ENCODE measurements at places on chromosomes 16 and 17.

DNA sequence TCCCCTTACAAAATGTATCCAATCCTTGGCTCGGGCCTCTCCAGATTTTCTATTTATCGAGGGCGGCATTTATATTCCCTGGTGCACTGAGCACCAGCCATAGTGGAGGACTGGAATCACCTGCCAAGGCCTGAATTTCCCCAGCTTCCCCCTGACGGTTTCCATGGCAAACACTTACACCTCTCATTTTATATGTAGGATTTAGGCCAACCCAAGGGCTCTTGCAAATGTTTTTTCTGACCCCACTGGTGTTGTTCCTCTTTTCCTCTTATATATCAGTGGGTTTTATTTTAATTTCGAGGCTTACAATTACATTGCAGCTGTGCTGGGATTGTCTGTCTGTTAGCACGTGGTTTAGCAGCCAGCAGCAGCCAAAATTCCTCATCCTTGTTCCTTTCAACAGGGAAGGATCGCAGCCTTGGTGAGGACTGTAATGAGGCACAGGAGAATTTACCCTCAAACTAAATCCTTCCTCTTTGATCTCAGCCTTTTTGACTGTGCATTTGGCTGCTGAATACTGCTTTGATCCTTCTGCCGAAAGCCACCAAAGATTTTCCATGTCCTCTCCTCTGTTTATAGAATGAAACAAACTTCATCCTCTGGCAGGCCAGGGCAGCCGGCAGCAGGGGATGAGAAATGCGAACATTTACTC is 26.5 kb upstream of the CES5A start:
- no peak for DNase-seq

- peak; percentile 23 for DNase-seq
These were observed at the start of gene SETD6 for GRCh38 chr16:58515125-58515870. Gene SETD6, plus strand, starts transcription at chr16:58515517. Its CDS starts 21 bp downstream, at chr16:58515538.

DNA sequence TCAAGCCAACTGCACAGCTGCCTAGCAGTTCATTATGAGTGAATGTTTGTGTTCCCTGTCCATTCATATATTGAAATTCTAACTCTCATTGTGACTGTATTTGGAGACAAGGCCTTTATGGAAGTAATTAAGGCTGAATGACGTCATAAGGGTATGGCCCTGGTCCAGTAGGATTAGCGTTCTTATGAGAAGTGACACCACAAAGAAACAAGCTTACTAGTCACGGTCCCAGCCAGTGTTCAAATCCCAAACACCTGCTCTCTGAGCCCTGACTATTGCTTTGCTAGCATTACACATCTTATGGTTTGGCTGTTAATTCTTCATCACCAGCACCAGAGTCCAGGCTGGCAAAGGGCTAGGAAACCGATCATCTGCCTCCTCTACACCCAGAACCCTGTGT is 2.2 kb downstream of the ZNF668 start:
- DNase-seq: no peak

DNA sequence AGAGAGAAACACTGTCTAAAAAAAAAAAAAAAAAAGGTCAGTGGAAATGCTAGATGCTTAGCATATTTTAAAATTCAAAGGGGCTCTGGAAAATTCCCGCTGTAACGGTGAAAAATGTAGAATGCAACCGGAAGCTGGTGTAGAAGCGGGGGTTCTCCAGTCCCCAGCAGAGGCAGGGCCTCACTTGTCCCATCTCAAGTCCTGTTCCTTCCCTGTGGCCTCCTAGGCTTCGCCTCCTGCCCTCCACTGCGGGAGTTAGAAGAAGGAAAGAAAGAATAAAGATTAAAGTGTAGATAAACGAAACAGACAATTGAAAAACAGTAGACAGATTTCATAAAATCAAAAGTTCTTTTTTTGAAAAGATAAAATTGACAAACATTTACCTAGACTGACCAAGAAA is 14.8 kb upstream of the ZNF287 start:
- DNase-seq: no peak

GRCh38 chr16:67430504-67430976 is 381 bp upstream of the HSD11B2 start:
- DNase-seq: no peak

- no peak for DNase-seq
These were observed 49.1 kb downstream of the SPAG9 start for GRCh38 chr17:51071556-51071955.

DNA sequence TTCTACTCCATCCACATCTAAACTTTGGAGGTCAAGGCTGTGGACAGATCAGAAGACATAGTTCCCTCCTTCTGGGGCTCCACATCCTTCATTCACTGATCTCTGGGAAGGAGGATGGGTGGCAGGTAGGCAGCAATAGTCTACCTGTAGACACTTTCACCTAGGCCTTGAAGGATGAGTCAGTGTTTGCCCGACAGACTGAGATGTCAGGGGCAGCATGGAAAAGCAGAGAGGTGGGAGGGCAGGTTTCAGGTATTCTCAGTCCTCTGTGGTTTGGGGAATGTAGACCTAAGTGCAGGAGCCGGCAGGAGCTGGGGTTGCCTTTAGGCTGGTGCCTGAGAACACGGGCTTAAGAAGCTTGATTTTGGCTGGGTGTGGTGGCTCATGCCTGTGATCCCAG is 171.9 kb upstream of the ZNF267 start:
- DNase-seq: no peak

GRCh38 chr16:1357906-1358566 is 6.3 kb downstream of the GNPTG start:
- no peak for DNase-seq

GRCh38 chr17:81843713-81844326 is 9.0 kb upstream of the PPP1R27 start:
- no peak for DNase-seq

DNA sequence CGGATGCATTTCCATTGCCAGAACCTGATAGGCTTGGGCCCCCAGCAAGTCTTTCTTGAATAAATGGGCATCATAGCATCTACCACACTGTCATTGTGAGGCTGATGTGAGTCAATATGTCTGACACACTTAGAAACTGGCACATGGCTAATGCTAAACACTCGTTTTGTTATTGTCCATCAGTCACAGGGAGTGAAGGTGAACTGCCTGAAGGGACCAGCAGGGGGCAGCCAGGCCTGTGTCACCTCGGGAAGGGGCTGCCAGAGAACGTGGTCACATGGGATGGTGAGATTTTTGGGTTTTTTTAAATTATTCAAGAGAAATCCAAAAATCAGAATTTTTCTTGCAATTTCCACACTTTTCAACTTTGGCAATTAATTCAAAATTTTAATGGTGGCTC is 831 bp upstream of the RCVRN start:
- no peak for DNase-seq

- no peak for DNase-seq
These were observed 23.4 kb upstream of the PHKG2 start for GRCh38 chr16:30724641-30725417.

- no peak for DNase-seq
These were observed 12.0 kb downstream of the RARA start for GRCh38 chr17:40320756-40321523.

- no peak for DNase-seq
These were observed 26.0 kb upstream of the GOSR2 start for GRCh38 chr17:46896991-46897390.

DNA sequence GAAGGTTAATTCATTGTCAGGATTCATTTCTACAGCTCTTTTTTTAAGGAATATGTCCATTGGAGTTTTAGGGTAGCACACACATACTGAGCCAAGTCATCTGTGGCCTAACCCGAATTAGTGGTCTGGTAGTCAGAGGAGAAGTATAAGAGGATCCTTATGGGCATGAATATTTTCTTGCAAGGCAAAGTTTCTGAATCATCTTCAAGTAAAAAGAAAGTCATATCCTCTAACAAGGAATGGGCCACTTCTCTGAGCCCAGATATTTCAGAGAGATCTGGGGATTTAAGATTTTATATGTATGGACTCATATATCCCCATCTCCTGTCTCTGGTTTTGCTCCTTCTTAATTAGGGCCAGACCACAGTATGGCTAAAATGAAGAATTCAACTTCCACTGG is 99.2 kb upstream of the CDH8 start:
- DNase-seq: no peak

DNA sequence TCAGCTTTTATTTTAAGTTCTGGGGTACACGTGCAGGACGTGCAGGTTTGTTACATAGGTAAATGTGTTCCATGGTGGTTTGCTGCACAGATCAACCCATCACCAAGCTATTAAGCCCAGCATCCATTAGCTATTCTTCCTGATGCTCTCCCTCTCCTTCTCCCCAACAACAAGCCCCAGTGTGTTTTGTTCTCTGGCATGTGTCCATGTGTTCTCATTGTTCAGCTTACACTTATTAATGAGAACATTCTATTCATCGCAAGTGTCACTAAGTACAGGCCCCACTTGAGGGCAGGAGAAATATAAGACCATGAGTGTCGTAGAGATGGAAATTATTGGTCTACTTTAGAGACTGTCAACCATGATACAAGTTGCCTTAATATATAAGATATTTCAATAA is 615.1 kb downstream of the CDH8 start:
- DNase-seq: no peak

DNA sequence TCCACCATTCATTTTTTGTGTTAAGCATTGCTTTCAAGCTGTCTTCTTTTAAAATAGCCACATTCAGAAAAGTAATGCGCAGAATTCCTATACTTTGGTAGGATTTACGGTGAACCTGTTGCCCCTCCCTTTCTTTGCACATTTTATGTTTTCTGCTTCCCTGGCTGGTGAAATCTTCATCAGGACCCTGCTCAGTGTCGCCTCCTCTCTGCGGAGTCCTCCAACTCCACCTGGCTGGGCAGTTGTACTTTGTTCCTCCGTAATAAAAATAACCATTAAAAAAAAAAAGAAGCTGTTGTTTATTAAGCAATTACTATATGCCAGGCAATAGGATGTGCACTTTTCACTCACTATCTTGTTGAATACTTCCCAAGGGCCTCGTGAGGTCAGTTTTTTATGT is 2.9 kb downstream of the UMOD start:
- no peak for DNase-seq

DNA sequence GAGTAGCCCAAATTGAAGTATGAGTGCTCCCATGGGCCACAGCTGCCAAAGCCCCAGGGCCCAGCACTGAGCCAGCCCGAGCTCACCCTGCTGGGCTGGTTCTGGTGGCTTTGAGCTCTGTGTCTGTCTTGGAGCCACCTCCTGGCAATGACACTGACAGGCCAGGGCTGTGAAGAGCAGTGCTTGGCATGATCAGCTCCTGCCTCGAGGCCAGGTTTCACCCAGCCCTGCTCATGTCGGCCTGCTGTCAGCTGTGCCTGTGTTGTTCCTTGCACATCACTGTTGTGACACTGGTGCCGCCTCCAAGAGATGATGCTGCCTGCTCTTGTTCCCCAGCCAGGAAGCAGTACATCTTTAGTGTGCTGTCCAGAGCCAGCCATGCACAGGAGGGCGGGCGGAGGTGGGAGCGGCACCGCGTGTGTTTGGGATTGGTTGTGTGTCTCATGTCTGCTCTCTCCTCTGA is 26.0 kb downstream of the PLD6 start:
- no peak for DNase-seq

- no peak for DNase-seq
These were observed 1.8 kb downstream of the PRR29 start for GRCh38 chr17:63999680-64000531.

DNA sequence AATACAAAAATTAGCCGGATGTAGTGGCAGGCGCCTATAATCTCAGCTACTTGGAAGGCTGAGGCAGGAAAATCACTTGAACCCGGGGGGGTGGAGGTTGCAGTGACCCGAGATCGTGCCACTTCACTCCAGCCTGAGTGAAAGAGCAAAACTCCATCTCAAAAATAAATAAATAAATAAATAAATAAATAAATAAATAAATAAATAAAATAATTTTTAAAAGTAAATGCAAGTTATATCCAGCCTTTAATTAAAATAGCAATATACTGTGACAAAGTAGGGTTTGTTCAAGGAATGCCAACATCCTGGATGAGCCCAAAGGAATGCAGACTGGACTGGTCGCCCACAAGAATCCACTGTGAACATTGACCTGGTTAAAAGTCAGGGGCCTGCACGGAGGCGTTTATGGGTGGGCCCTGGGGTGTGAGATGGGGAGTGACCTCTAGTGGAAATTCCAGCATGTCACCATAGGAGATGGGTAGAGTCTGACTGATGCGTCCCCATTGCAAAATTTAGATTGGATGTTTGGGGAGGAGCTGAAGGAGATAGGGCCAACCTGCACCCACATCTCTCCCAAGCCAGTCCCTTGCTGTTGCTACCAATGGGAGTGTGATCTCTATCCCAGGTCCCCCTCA is 9.7 kb upstream of the PIK3R5 start:
- DNase-seq: no peak

GRCh38 chr16:75326333-75326732 is 74.9 kb upstream of the BCAR1 start:
- DNase-seq: no peak

DNA sequence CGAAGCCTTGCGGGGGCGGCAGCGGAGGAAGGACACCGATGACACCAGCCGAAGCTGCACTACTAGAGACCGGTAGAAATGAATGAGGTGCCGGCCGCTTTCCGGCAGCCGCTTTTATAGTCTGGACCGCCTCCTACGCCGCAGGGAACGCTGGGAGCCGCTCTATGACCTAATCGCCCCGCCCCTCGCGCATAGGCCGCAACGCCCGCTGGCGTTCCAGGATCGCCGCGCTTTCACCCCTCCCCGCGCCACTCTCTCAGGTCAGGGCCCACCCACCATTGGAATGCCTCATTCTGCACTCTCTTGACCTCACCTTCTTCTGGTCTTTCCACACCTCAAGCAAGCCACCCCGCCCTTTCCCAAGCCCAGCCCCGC is at the start of gene DDX5:
Gene DDX5, minus strand, starts transcription at position 89 of the 375 bp plus-strand sequence. CDS start 170 bp downstream, outside the sequence.
- peak; percentile 95 for DNase-seq

GRCh38 chr17:82239926-82240505 is 11.2 kb downstream of the SLC16A3 start:
- no peak for DNase-seq

DNA sequence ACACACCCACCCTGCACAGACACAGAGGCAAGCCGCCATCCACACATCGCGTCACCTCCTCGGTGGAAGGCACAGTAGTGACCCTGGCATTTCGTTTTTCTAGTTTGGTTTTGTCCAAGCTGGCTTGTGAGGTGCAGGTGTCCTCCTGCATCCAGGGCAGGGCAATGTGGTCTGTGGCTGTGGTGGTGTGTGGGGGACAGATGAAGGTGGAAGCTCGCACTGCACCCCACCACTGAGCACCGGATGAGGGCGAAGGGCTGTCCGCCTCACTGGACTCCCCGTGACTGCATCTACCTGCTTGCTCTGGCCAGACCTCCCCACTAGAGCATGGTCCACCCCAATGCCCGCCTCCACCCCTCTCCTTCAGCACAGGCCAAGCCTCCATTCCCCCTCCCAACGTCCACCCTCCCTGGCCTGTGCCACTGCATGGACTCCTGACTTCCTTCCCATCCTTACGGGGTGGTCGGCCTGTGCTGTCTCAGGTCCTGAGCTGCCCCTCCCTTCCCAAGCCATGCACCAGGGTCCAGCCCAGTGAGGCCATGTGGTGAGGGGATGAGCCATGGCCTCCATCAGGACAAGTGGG is 78.8 kb upstream of the CBX4 start:
- no peak for DNase-seq

DNA sequence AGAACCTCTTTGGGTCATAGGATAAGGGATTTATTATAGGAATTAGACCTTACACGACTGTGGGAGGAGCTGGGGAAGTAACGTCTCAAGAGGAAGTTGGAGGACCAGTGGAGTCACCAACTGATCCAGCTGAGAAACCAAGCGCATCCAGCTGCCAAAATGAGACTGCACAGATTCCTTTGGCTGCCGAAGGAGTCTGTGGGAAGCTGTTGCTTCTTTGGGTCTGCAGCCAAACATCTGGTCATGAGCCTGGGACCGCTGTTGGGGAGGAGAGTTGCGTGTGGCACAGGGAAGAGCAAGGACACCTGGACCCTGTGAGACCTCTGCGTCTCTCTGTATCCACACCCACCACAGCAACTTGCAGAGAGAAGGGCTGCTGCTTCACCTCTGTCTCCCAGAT is 2.4 kb upstream of the NACA2 start:
- no peak for DNase-seq
